ENCODE measurements at places on chromosomes 3 and 15.

- DNase-seq, result no peak
- no peak overlapping the region for H3K4me3 ChIP-seq
- no peaks in the 10 kb centered on the region for H3K27me3 ChIP-seq
- no peak overlapping the region for H3K27ac ChIP-seq
Observed at GRCh38 chr3:188212308-188212969, 58.5 kb downstream of the LPP start.

GRCh38 chr3:126894475-126894874 is 88.4 kb upstream of the PLXNA1 start:
- no peak overlapping the region for H3K4me3 ChIP-seq
- DNase-seq, result no peak
- H3K27me3 ChIP-seq, result no peaks in the 10 kb centered on the region
- H3K36me3 ChIP-seq, result no peaks in the 10 kb centered on the region
- peaks cover 11% of the 10 kb centered on the region for H3K4me1 ChIP-seq
- no peak overlapping the region for H3K27ac ChIP-seq

GRCh38 chr15:63041402-63041973 is 1.1 kb upstream of the TPM1 start:
- H3K4me1 ChIP-seq, result peaks cover 15% of the 10 kb centered on the region
- DNase-seq, result no peak
- H3K27me3 ChIP-seq, result peaks cover 59% of the 10 kb centered on the region

GRCh38 chr3:127221037-127221436 is 28.1 kb downstream of the PRR23E start:
- no peak overlapping the region for H3K4me3 ChIP-seq
- peaks cover 14% of the 10 kb centered on the region for H3K27me3 ChIP-seq
- peaks cover 12% of the 10 kb centered on the region for H3K4me1 ChIP-seq
- no peak for DNase-seq

DNA sequence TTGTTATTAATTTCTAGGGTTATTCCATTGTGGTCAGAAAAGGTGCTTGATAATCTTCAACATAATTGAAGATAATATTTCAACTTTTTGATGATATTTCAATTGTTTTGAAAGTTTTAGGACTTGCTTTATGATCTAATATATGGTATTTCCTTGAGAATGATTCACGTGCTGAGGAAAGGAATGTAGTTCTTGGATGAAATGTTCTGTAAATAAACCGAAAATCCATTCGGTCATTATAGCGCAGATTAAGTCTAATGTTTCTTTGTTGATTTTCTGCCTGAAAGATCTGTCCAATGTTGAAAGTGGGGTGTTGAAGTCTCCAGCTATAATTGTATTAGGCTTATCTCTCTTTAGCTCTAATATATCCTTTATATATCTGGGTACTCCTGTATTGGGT is 617.5 kb upstream of the NECTIN3 start:
- H3K27me3 ChIP-seq, result no peaks in the 10 kb centered on the region
- no peak overlapping the region for H3K27ac ChIP-seq
- peaks cover 2% of the 10 kb centered on the region for H3K36me3 ChIP-seq
- no peak for DNase-seq
- no peak overlapping the region for H3K4me3 ChIP-seq

GRCh38 chr15:93173369-93173768 is 84.4 kb upstream of the RGMA start:
- peaks cover 20% of the 10 kb centered on the region for H3K36me3 ChIP-seq
- no peak overlapping the region for H3K4me3 ChIP-seq
- no peaks in the 10 kb centered on the region for H3K4me1 ChIP-seq
- peaks cover 47% of the 10 kb centered on the region for H3K27me3 ChIP-seq

- no peak for DNase-seq
- no peaks in the 10 kb centered on the region for H3K4me1 ChIP-seq
- no peaks in the 10 kb centered on the region for H3K27me3 ChIP-seq
- H3K27ac ChIP-seq, result no peak overlapping the region
- H3K4me3 ChIP-seq, result no peak overlapping the region
- peaks cover 4% of the 10 kb centered on the region for H3K36me3 ChIP-seq
Observed at GRCh38 chr15:42674472-42674871, 62.5 kb downstream of the CDAN1 start.
